ENCODE measurements at places on chromosomes 7 and 10. TPM values are rescaled to one million over a fixed set of nuclear protein-coding genes. Genes with fewer than 3 reads are reported as not detected.

- DNase-seq: no peak
- no peaks in the 10 kb centered on the region for H3K27me3 ChIP-seq
- no peak overlapping the region for H3K4me3 ChIP-seq
- H3K36me3 ChIP-seq: no peaks in the 10 kb centered on the region
- H3K27ac ChIP-seq: no peak overlapping the region
Observed at GRCh38 chr7:80082213-80082612, 52.4 kb upstream of the GNAI1 start.

- peak overlapping the region; percentile 35 for H3K27ac ChIP-seq
- peak; percentile 75 for DNase-seq
Observed at GRCh38 chr10:64486149-64486548, 964.9 kb downstream of the REEP3 start.

DNA sequence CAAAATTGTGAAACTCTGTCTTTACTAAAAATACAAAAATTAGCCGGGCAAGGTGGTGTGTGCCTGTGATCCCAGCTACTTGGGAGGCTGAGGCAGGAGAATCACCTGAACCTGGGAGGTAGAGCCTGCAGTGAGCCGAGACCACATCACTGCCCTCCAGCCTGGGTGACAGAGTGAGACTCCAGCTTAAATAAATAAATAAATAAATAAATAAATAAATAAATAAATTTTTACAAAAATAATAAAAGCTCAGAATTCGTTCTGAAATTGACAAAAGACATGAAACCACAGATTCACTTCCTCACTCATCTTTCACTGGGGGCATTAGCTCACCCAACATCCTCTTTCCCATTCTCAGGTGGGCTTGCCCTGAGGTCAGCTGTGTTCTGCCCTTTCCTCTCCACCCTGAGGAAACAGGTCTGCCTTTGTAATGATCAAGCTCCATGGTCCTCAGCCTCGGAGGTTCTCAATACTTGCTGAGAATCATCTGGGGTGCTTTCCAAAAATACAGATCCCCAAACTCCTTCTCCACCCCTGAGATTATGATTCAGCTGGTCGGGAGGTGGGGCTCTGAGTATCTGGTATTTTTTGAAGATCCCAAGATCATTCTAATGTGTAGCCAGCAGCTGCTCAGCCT, 29.2 kb upstream of the APBB1IP start:
- H3K4me3 ChIP-seq: no peak overlapping the region
- H3K4me1 ChIP-seq: no peaks in the 10 kb centered on the region
- H3K27me3 ChIP-seq: no peaks in the 10 kb centered on the region
- no peaks in the 10 kb centered on the region for H3K36me3 ChIP-seq

- H3K4me3 ChIP-seq: no peak overlapping the region
- no peaks in the 10 kb centered on the region for H3K4me1 ChIP-seq
- peak; percentile 51 for DNase-seq
- no peaks in the 10 kb centered on the region for H3K27me3 ChIP-seq
Observed at GRCh38 chr7:12584930-12585329, 14.4 kb downstream of the SCIN start.

DNA sequence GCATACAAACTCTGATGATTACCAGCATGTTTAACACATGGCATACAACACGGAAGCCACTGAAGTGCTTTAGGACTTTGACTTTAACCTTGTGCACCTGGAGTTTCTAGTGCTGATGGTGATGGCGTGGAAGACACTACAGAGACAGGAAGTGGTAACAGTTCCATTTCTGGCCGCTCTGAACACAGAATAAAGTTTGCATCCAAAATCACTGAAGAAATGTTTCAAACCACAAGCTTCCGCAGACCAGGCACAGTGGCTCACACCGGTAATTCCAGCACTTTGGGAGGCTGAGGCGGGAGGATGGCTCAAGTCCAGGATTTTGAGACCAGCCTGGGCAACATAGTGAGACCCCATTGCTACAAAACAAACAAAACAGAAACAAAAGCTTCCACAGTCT, 40.3 kb upstream of the TNPO3 start:
- H3K4me1 ChIP-seq: no peaks in the 10 kb centered on the region
- H3K4me3 ChIP-seq: no peak overlapping the region
- no peak overlapping the region for H3K27ac ChIP-seq
- no peaks in the 10 kb centered on the region for H3K36me3 ChIP-seq

GRCh38 chr7:106018566-106019469, 55.8 kb downstream of the CDHR3 start:
- H3K4me1 ChIP-seq: peaks cover 11% of the 10 kb centered on the region
- H3K27me3 ChIP-seq: peaks cover 22% of the 10 kb centered on the region
- peak; percentile 61 for DNase-seq
- H3K36me3 ChIP-seq: no peaks in the 10 kb centered on the region
- no peak overlapping the region for H3K4me3 ChIP-seq

DNA sequence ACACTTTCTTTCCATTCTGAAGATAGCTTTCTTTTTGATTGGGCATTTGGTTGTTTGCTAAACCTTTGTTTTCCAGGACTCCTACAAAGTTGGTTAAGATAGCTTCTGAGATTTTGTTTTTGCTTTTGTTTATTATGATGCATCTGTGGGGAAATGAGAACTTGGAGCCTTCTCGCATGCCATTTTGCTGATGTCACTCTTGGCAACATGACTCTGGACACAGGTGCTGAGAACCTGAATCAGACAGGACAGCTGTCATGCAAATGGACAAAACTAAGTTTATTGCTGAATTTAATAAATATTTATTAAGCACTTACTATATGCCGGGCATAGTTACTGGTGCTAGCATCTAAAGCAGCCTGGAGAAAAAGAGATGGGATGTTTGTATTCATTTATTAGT, 274.1 kb downstream of the ZEB1 start:
- H3K4me3 ChIP-seq: no peak overlapping the region
- no peaks in the 10 kb centered on the region for H3K27me3 ChIP-seq
- H3K36me3 ChIP-seq: no peaks in the 10 kb centered on the region

GRCh38 chr7:51607447-51607846, 290.8 kb upstream of the COBL start:
- H3K4me3 ChIP-seq: no peak overlapping the region
- no peak for DNase-seq
- H3K27me3 ChIP-seq: no peaks in the 10 kb centered on the region
- no peak overlapping the region for H3K27ac ChIP-seq
- no peaks in the 10 kb centered on the region for H3K4me1 ChIP-seq

DNA sequence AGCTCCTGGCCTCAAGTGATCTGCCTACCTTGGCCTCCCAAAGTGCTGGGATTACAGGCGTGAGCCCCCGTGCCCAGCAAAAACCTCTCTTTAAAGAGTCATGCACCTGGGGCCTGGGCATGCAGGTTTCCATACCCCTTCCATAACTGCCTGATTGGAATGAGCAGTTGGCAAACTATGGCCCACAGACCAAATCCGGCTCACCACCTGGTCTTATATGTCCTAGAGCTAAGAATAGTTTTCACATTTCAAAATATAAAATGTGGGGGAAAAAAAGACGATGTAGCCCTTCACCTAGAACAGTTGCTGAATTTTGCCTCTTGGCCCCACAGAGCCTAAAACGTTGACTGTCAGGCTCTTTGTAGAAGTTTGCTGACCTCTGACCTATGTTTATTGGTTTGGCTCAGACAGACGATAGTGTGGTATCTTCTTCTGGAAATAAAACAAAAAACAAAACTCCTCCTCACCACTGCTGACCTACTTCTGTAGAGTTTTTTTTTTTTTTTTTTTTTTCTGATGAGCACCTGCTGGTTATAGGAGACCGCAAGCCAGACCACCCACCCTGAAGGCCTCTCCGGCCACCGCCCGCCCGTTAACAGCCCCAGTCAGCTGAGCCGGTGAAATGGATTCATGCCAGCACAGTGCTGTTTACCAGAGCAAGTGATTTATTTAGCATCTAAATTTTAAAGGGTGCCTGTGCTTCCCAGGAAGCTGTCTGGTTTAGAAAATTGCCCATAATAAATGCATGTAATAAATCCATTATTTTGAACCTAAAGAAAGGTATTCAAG, 33.5 kb upstream of the SFRP5 start:
- H3K27me3 ChIP-seq: no peaks in the 10 kb centered on the region
- H3K4me1 ChIP-seq: no peaks in the 10 kb centered on the region
- no peak overlapping the region for H3K27ac ChIP-seq
- H3K4me3 ChIP-seq: no peak overlapping the region

GRCh38 chr10:78316451-78316931, 282.8 kb downstream of the RPS24 start:
- H3K36me3 ChIP-seq: no peaks in the 10 kb centered on the region
- DNase-seq: peak; percentile 47
- H3K27me3 ChIP-seq: no peaks in the 10 kb centered on the region
- no peak overlapping the region for H3K4me3 ChIP-seq
- no peak overlapping the region for H3K27ac ChIP-seq

DNA sequence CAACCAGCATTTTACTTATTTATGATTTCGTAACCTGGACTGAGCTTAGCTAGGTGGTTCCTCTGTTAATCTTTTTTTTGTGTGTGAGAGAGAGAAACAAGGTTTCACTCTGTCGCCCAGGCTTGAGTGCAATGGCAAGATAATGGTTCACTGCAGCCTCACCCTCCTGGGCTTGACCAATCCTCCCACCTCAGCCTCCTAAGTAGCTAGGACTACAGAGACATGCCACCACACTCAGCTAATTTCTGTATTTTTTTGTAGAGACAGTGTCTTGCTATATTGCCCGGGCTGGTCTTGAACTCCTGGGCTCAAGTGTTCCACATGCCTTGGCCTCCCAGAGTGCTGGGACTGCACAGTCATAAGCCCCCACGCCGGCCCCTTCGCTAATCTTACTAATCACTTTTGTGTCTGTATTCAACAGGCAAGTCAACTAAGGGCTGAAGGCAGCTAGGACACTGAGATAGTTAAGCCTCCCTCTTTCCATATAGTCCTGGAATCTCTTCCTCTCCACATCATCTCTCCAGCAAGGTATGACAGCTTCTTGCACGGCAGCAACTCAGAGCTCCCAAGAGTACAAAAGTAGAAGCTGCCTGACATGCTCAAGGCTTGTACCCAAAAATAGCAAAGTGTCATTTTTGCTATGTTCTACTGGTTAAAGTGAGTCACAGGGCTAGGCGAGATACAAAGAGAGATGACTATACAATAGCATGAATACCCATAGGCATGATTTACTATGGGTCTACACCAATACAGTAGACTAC, 11.3 kb downstream of the KMT2C start:
- peaks cover 4% of the 10 kb centered on the region for H3K4me1 ChIP-seq
- peak; percentile 62 for DNase-seq
- no peaks in the 10 kb centered on the region for H3K27me3 ChIP-seq
- H3K4me3 ChIP-seq: no peak overlapping the region
- H3K36me3 ChIP-seq: no peaks in the 10 kb centered on the region

DNA sequence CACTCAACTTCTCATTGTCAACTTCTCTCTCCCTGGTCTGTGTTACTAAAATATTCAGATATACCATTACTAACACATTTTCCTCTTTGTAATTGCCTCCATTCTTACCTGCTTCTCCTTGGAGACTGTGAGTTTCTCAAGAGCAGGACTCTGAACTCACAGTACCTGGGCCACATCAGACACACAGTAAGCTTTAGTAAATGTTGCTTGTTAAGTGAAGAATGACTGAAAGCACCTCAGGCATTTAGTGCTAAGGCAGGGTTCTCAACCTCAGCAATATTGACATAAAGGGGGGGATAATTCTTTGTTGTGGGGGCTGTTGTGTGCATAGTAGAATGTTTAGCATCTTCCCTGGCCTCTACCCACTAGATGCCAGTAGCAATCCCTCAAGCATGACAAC, 72.0 kb upstream of the RAB11FIP2 start:
- H3K27me3 ChIP-seq: no peaks in the 10 kb centered on the region
- no peak overlapping the region for H3K27ac ChIP-seq
- no peak overlapping the region for H3K4me3 ChIP-seq
- no peaks in the 10 kb centered on the region for H3K4me1 ChIP-seq

DNA sequence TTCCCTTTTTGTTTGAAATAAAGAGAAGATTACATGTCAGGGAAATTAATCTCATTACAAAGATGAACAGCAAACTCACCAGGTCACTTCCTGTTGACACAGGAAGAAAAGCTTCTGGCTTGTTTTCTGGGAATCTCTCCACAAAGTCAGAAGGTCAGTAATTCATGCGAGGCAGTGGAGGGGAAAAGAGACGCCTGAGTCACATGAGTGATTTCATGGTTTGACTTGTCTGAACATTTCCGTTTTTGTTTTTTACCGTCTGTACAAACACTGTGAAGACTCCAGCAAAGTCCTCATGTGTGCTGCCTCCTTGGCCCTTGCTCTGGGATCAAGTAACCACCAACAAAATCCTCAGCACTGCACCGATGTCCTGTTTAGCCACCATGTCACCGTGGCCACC, 2.5 kb upstream of the HABP2 start:
- H3K27ac ChIP-seq: no peak overlapping the region
- no peak overlapping the region for H3K4me3 ChIP-seq
- H3K4me1 ChIP-seq: peaks cover 4% of the 10 kb centered on the region
- DNase-seq: peak; percentile 44
- no peaks in the 10 kb centered on the region for H3K27me3 ChIP-seq

DNA sequence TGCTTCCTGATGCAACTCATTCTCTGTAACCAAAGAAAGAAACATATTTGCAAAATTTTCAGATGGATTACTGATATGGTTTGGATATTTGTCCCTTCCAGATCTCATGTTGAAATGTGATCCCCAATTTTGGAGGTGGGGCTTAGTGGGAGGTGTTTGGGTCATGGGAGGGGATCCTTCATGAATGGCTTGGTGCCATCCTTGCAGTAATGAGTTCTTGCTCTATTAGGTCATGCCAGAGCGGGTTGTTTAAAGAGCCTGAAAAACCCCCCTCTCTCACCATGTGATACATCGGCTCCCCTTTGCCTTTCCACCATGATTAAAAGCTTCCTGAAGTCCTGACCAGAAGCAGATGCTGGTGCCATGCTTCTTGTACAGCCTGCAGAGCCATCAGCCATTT, 43.8 kb upstream of the PRKG1 start:
- H3K4me3 ChIP-seq: no peak overlapping the region
- no peaks in the 10 kb centered on the region for H3K4me1 ChIP-seq
- DNase-seq: no peak
- no peak overlapping the region for H3K27ac ChIP-seq
- no peaks in the 10 kb centered on the region for H3K27me3 ChIP-seq

FAM25C gene
- total RNA-seq: not detected

HYAL4 gene
- total RNA-seq: not detected

FANK1 gene
- total RNA-seq: 9.7 TPM

KMT2E gene
- total RNA-seq: 62.5 TPM

OPALIN gene
- not detected for total RNA-seq

HEPACAM2 gene
- total RNA-seq: not detected

VPS50 gene
- 19.8 TPM for total RNA-seq

OPN4 gene
- total RNA-seq: not detected

KCNH2 gene
- total RNA-seq: 4.6 TPM

DPYSL4 gene
- total RNA-seq: 26.1 TPM

DUSP5 gene
- 35.0 TPM for total RNA-seq

Data from astrocyte (in vitro differentiated cells and primary cell).